Right kidney (tissue), 9 donors: ENCODE measurements at places on chromosomes 11 and 22.

- no peak for DNase-seq
These were observed 1.4 kb upstream of the GAL3ST1 start for GRCh38 chr22:30575859-30576258.

GRCh38 chr22:33116841-33117547 is 58.8 kb upstream of the SYN3 start:
- no peak for DNase-seq

GRCh38 chr11:33303541-33303940 is 46.4 kb downstream of the HIPK3 start:
- DNase-seq, result no peak

GRCh38 chr11:128284634-128285033 is 302.7 kb downstream of the ETS1 start:
- no peak for DNase-seq

DNA sequence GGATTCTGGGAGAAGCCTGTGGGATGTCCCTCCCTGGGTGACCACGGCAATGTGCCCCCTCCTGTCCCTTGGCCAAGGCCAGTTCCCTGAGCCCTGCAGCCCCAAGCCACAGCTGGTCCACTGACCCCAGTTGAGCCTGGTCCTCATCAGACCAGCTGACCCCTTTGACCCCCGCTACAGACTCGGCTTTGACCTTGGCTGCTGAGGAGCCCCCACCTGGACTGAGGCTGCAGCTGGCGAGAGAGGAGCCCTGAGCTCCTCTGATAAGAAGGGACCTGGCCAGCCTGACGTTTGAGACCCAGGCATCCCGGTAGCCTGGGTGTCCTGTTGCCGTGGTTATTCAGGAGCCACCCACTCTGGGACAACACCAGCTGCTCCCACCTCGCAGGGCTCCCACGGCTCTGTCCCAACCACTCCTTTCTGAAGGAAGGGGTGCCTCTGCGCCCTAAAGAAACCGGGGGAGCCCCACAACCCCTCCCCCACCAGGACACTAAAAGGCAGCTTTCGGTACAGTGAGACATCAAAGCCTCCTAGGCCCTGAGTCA is 3.0 kb downstream of the ASCL2 start:
- DNase-seq, result no peak

- DNase-seq, result no peak
These were observed 672.6 kb upstream of the ANO5 start for GRCh38 chr11:21520244-21520643.

DNA sequence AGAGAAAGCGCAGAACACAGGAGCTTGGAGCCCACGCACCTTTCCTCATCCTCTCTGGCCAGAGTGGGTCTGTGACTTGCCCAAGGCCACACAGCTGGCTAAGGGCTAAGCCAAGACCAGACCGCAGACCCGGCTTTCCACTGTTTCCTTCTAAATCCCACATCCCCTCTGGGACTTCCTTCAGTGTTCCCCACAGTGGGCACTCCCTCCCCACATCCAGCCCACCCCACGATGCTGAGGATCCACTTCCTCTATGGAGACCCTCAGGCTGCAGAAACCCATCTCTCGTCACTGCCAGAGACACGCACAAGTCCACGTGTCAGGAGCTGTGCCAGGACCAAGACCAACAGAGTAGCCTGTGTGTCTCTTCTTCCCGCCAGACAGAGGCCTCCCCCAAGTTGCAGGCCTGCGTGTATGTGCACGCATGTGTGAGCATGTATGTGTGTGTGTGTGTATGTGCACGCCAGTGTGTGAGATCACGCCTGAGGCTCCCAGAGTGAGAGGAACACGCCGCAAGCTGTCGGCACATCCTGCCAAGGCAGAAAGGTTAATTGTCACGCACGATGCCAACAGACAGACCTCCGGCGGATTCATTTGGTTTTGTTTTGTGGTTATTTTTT is 21.6 kb downstream of the PDGFB start:
- no peak for DNase-seq

GRCh38 chr11:23765682-23766252 is 731.1 kb upstream of the LUZP2 start:
- DNase-seq, result no peak

GRCh38 chr11:2375964-2376551 is 1.1 kb upstream of the CD81 start:
- DNase-seq, result no peak

DNA sequence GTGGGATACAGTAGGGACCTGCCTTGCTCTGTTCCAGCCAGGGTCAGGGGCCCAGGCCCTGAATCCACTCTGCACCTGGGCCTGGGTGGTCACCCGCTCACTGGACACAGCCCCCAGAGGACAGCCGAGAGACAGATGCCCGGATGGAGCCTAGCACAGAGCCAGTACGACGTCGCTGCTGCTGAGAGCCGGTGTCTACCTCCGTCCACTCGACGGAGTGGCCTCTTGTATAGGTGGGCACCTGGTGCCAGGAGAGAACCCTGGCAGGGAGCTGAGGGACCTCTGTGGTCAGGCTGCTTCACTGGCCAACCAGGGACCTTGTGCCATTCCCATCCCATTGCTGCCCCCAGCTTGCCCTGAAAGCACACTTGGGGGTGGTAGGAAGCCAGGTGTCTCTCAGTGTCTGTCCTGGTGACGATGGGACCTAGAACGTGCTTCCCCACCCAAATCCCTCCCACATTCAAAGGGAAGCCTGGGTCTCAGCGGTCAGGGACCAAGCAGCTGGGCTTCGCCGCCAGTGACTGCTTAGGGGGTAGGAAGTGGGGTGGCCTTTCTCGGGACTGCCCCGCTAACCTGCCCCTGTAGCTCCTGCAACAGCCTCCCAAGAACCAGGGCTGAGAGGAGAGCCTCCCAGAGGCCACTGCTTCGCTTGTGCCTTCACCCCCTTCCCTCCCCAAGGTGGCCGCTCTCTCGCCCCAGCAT is 10.3 kb upstream of the CERK start:
- DNase-seq, result no peak

DNA sequence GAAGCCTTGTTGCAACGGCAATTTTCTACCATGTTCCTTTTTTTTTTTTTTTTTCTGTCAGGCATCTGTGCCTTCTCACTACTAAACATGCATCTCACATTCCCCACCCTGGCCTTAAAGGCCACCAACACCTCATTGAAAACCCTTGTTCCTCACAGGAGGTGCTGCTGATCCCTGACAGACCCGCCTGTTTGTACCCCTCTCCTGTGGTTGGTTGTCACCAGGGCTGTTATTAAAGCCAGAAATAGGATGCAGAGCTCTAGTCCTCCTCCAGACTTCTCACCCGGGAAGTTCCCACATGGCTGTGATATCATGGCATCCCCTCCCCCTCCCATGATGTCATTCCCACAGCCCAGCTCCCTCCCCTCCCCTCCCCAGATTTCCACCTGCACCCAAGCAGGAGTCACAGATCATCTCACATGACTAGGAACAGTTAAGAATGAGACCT is 302.8 kb upstream of the NCAM1 start:
- DNase-seq, result no peak

- DNase-seq, result no peak
These were observed 4.0 kb upstream of the NRXN2 start for GRCh38 chr11:64726867-64727530.
